Right forelimb (tissue), 1 donor: ENCODE measurements at places on chromosomes 3 and 15.

- no peak for DNase-seq
Observed at GRCh38 chr3:11635680-11636393, 7.9 kb downstream of the VGLL4 start.

- no peak for DNase-seq
Observed at GRCh38 chr3:152403632-152404066, 134.9 kb downstream of the MBNL1 start.

- DNase-seq, result no peak
Observed at GRCh38 chr3:9146367-9147071, 102.9 kb downstream of the SRGAP3 start.

DNA sequence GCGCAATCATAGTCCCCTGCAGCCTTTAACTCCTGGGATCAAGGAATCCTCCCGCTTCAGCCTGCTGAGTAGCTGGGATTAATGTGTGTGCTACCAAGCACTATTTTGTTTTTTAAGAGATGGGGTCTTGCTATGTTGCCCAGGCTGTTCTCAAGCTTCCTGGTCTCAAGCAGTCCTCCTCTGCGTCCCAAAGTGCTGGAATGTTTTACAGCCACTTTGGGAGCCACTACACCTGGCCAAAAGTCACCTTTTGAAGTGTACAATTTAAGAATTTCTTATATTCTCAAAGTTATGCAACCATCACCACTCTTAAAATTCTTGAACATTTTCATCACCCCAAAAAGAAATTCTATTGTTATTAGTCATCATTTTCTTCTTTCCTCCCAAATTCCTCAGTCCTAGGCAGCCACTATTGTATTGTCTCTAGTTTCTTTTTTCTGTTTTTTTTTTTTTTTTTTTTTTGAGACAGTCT, 17.8 kb downstream of the CDV3 start:
- no peak for DNase-seq

DNA sequence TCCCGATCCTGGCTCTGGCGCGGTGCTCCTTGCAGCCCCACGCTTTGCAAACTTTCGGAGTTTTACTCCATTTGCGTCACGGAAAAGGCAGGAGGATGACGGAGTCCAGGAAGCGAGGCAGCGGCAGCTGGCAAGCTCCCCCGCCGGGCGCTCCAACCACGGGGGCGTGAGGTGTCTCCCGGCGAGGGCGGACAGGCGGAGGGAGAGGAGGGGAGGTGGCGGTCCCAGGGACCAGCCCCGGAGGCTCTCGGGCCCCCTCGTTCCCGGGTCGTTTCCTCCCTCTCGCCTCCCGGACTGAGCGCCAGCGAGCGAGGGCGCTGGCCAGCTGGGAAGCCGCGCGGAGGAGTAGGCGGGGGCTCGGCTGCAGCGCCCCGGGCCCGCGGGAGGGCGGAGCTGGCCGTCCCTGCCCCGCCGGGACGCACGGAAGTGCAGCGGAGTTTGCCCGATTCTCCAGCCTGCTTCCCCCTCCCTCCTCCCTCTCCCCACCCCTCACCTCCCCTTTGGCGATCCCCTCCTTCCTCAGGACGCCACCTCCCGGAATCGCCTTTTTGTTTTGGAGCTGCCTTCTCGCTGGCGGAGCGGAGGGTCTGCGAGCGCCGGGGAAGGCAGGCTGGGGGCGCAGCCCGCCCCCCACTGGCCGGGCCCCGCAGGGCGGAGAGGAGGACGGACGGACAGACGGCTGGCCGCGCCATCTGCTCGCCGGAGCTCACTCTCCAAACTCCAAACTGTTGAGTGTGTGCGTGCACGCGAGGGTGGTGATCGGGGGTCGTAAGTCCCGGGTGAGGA, at the start of gene SNX33:
SNX33 (plus strand) TSS at position 543 of the 786 bp plus-strand sequence. CDS start 1,191 bp downstream, outside the sequence.
- DNase-seq, result peak; percentile 93

- DNase-seq, result no peak
Observed at GRCh38 chr15:64412216-64412615, 24.6 kb downstream of the TRIP4 start.
